Mesenchymal stem cell (in vitro differentiated cells and primary cell): ENCODE measurements at places on chromosomes 1 and 21.

GRCh38 chr21:45366931-45367401 is 38.0 kb upstream of the COL18A1 start:
- no peaks in the 10 kb centered on the region for H3K27me3 ChIP-seq
- H3K4me3 ChIP-seq, result no peak overlapping the region
- peak; percentile 98 for DNase-seq
- no peaks in the 10 kb centered on the region for H3K36me3 ChIP-seq

- DNase-seq, result peak; percentile 43
Measured at GRCh38 chr1:226063977-226064815, 1.7 kb downstream of the H3-3A start.

GRCh38 chr1:218247339-218247738 is 37.8 kb upstream of the RRP15 start:
- H3K27ac ChIP-seq, result no peak overlapping the region
- DNase-seq, result no peak
- no peaks in the 10 kb centered on the region for H3K36me3 ChIP-seq
- H3K4me1 ChIP-seq, result no peaks in the 10 kb centered on the region

GRCh38 chr1:7993593-7994479 is 32.3 kb downstream of the ERRFI1 start:
- H3K36me3 ChIP-seq, result peaks cover 11% of the 10 kb centered on the region
- no peaks in the 10 kb centered on the region for H3K27me3 ChIP-seq

DNA sequence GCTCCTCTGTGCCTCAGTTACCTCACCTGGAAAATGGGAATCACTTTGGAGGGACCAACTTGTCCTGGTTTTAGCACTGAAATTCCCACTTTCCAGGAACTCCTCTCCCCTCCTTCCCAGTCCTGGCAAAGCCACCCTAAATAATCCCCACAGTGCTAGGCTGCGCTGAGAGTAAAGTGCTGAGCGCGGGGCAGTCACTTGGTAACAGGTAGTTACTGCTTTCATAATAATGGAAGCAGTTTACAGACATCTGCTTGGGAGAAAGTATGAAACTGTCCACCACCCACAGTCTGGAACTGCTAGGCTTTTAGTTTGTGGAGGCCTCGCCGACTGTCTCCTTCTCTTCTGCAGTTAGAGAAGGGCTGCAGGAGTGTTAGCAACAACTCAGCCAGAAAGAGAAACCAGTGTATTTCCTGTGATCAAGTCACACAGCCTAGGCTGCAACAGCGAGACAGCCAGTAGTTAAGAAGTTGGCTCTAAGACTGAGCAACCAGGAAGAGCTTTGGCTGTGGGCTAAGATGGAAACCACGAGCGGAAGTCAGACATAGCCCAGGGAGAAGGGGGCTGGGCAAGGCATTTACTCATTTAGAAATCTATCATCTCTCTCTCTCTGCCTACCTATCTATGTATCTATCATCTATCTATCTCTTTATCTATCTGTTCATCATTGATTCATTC is 30.8 kb upstream of the ABCG1 start:
- no peak for DNase-seq
- H3K27ac ChIP-seq, result no peak overlapping the region
- no peaks in the 10 kb centered on the region for H3K36me3 ChIP-seq
- H3K4me3 ChIP-seq, result no peak overlapping the region
- H3K27me3 ChIP-seq, result peaks cover 32% of the 10 kb centered on the region
